ENCODE measurements at places on chromosomes 5 and 9.

- no peak for DNase-seq
Observed at GRCh38 chr5:81408496-81408895, 14.6 kb upstream of the ACOT12 start.

DNA sequence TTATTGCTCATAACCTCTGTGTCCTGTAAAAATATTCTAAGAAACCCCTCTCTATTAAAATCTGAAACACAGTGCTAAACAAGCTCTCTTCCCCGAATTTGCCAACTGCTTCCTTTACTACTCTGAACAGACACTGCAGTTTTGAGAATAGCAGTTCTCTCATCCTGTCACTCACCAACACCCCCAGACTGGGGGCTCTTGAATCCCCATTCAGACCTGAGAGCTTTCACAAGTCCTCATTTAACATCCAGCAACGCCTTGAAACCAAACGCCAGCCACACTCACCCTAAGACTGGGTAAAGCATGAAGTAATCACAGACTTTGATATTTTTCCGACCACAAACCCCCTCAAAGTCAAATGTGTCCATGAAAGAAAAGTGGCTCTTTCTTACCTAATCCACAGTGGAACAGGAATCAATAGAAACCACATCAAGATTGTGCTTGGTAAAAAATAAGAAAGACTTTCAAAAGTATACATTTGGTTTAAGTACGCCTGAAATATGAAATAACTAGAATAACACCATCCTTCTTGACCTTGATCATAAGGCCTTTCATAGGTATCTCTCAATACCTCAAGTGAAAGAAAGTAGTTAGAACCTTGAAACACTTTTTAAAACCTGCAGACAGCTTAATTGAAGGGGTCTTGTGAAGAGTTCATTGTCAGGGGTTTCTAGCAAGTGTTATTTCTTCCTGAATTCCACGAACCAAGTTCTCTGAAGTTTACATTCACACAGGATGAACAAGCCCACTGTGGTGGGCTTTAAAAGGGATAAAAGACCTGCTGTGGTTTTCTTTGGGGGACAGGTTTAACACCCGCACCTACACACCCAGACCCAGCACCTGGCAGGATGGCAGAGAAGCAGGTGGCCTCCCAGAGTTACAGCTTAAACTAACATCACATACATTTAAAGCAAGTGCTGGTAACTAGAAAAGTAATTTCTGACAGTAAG is 412.6 kb downstream of the MLLT3 start:
- DNase-seq: no peak

GRCh38 chr5:100560860-100561259 is 25.7 kb downstream of the FAM174A start:
- DNase-seq: no peak

- no peak for DNase-seq
Observed at GRCh38 chr5:136046246-136046645, 17.5 kb downstream of the TGFBI start.

DNA sequence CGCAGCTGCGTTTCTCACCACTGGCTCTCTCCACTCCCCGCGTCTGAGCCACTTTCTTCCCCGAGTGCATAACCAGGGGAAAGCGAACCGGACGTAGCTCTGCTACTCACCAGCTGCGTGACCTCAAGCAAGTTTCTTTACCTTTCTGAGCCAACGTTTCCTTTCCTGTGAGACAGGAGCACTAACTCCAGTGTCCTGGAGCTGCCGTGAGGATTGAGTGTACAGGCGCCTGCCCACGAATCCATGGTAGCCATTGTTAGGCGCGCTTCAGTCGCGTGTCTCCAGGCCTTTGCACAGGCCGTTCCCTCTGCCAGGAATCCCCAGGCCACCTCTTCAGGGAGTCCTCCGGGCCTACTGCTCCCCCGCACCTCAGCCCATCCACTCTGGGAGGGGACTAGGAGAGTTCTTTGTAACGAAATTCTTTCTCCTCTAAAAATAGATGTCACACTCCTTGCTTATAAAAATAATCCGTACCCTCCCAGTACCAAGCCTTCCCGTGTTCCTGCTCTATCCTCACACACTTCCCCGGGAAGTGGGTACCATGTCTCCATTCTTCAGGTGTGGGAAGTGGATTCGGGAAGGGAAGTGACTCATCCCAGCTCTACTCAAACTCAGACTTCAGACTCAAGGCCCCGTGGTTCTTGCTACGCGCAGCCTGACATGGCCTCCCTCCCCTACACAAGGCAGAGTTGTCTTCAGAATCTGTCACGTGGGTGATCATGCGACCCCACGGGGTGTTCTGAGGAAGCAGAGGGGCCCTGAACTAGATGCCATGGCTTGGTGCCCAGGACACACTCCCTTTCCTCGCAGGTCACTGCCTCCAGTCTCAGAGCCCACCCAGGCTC is 16.1 kb upstream of the CRB2 start:
- DNase-seq: no peak

DNA sequence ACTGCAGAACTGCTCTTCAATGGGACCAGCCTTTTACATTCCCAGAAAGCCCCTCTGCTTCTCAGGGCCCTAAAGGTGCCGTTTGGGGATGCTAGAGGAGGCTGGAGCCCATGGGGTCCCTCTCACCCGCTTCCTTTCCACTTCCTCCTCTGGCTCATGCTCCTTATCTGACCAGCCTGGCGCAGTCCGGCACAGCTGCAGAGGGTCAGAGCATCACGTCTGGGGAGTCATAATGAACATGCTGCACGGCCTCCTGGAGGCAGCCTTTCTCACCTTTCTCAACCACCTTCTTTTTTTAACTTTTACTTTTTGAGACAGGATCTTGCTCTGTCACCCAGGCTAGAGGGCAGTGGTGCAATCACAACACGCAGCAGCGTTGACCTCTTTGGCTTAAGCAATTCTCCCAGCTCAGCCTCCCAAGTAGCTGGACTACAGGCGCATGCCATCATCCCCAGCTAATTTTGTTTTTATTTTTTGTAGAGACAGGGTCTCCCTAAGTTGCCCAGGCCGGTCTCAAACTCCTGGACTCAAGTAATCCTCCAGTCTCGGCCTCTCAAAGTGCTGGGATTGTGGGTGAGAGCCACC is 15.1 kb upstream of the TCF7 start:
- no peak for DNase-seq

DNA sequence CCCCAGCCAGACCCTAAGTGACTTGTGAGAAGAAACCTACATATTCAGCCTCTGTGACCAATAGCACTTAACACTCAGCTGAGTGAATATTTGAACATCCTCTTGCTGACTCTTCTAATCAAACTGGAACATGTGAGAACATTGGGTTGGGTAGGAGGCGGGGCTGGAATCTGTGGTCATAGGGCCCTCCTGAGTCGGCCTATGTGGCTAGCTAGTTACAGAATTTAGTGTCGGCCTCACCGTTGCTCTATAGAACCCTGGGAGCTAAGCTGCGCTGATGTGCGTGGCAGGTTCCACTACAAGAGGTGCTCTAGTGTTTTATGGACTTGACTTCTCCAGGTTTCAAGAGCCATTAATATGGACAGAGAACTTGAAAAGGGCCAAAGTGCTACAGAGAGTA is 138.8 kb downstream of the DROSHA start:
- DNase-seq: no peak

DNA sequence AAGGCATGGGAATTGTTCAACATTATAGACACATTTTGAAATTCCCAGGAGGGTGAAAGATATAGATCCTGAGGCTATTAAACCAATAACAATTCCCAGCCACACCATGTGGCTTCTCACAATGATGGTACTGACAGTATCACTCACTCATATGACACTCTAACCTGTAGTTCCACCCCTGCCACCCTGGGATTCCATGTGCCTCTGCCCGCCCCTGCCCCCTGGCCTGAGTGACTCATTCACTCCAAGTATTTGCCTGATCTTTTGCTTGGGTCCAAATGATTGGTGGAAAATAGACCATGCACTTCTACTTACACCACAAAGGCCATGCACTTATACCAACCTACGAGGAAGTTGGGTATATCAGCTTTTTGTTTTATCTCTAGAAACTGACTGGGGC is 305.2 kb upstream of the DAB2 start:
- no peak for DNase-seq

DNA sequence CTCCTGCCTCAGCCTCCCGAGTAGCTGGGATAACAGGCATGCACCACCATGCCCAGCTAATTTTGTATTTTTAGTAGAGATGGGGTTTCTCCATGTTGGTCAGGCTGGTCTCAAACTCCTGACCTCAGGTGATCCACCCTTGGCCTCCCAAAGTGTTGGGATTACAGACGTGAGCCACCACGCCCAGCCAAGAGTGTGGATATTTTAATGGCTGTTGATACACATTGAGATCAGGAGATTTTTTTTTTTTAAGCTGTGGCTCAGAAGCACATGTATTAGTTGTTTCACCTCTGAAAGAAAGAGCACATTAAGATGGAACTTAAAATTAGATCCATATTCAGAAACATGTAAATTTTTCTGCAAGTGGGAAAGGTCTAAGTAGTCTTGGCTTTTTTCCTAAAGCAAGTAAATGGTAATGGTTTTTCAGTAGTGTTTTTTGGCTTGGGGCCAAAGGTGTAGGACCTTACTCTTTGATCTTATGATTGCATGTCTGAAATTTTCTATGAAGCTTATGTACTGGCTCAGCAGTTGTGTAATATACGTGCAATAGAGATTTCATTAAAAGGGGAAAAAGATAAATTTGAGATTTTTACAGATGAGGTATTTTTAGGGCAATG is 9.9 kb downstream of the RBM27 start:
- no peak for DNase-seq

DNA sequence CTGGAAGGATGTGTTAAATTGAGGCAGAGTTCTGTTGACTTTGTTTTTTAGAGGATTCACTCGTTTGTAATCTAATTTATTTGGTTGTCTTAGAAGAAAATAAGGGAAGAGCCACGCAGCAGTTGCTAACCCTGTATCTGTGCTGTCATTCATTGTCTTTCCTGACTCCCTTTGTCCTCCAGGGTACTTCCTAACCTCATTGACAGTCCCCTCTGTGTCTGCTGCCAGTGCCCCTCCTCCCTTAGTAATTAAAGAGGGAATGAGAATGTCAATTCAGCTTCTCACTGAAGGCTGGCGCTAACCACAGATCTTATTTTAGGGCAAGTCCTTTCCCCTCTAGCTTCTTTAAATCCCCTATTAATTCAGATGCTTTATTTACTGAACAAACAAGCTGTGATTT is 84.0 kb downstream of the MAST4 start:
- no peak for DNase-seq

GRCh38 chr9:33318225-33318624 is 27.9 kb downstream of the NFX1 start:
- DNase-seq: no peak

GRCh38 chr5:143636931-143637528 is 174.9 kb upstream of the HMHB1 start:
- DNase-seq: no peak

GRCh38 chr5:181246276-181247049 is 2.8 kb upstream of the RACK1 start:
- peak; percentile 85 for DNase-seq

DNA sequence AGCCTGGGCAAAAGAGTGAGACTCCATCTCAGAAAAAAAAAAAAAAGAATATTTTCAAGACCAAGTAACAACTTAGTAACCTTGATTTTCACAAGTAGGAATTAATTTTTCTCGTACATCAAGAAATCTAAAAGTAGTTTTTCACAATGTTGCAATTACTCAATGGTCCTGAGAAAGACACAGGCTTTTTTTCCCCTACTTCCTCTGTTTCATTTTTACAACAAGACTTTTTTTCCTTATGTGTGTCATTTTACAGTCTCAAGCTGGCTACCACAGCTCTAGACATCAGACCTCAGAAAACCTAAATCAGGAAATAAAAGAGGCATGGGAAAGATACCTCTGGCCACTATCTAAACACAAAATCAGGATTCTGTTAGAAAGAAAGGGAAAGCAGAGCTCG is 45.9 kb downstream of the WDR36 start:
- DNase-seq: no peak

- no peak for DNase-seq
Observed at GRCh38 chr9:77210116-77210515, 32.8 kb downstream of the VPS13A start.

- DNase-seq: no peak
Observed at GRCh38 chr5:10410662-10411061, 31.0 kb upstream of the ROPN1L start.

DNA sequence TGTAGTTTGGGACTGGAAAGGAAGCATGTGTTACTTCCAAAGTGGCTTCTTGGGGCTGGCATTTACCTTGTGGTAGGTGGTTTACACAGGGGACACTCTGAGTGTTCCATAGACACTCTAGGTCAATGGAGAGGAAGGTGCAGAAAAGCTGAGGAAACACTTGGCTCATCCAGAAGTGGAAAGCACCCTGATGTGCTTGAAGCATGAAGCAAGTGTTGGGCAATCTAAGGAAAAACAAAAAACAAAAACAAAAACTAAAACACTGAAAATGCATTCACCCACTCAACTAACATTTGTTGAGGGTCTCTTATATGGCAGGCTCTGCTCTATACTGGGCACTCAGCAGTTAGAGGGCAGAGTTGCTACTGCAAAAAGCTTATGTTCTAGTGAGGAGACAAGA is 2.9 kb upstream of the ERAP2 start:
- DNase-seq: no peak

- DNase-seq: no peak
Observed at GRCh38 chr9:135616619-135617537, 22.5 kb downstream of the GLT6D1 start.

GRCh38 chr9:68597362-68597997 is 56.8 kb upstream of the TMEM252 start:
- no peak for DNase-seq

DNA sequence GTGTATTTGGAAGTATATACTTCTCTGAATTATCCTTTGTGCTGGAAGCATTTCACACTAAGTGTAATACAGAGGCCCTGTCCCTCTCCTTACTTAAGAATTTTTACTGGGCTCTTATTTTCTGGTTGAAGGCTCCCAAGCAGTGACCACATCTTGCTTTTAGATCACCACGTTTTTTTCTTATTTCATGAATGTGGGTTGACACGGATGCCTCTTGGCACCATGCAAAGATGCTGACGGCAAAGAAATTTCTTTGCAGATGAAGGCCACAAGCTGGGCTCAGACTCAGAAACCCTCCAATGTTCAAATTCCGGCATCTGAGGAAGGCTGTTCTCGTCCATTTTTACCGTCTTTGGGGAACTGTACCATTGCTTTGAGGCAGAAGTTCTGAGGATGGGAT is 168.5 kb downstream of the HMHB1 start:
- no peak for DNase-seq

DNA sequence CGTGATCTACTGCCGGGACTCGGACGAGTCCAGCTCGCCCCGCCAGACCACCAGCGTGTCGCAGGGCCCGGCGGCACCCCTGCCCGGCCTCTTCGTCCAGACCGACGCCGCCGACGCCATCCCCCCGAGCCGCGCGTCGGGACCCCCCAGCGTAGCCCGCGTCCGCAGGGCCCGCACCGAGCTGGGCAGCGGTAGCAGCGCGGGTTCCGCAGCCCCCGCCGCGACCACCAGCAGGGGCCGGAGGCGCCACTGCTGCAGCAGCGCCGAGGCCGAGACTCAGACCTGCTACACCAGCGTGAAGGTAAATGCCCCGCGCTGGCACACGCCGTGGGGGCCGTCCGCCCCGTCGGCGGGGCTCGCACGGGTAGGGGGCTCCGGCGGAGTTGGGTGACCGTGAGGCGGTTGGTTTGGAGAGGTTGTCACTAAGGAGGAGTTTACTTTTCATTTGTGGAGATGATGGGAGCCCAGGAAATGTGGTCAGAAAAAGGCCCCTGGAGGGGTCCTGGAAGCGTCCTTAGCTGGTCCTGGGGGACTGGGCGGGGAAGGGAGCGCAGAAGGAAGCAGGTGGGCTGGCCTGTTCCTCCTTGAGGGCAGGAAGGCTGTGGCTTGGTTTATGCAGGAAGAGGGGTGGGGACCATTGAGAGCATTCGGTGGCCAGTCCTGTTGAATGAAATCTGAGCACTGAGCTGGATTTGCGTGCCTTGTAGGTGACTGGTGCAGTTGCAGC is 647 bp downstream of the PDE8B start:
- no peak for DNase-seq

Measured in NCI-H460 (cell line).